Effector memory CD8-positive, alpha-beta T cell (primary cell): ENCODE measurements at places on chromosomes 3 and 15.

DNA sequence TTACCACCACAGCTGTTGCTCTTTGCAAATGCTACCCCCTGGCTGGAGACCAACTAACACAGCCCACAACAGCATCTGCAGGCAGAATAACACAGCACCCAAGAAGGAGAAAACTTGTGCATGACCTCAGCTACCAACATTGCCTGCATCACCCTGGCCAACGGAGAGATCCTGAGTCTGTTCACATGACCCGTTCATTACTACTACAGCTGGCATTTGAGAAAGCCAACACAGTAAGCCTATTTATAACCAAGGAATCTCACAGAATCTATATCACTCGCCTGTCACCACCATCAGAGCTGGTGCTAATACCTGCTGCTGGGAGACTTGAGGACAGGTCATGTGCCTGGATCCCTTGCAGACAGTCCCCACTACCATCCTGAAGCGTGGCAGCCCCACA is 215.2 kb downstream of the POLQ start:
- no peak for DNase-seq

DNA sequence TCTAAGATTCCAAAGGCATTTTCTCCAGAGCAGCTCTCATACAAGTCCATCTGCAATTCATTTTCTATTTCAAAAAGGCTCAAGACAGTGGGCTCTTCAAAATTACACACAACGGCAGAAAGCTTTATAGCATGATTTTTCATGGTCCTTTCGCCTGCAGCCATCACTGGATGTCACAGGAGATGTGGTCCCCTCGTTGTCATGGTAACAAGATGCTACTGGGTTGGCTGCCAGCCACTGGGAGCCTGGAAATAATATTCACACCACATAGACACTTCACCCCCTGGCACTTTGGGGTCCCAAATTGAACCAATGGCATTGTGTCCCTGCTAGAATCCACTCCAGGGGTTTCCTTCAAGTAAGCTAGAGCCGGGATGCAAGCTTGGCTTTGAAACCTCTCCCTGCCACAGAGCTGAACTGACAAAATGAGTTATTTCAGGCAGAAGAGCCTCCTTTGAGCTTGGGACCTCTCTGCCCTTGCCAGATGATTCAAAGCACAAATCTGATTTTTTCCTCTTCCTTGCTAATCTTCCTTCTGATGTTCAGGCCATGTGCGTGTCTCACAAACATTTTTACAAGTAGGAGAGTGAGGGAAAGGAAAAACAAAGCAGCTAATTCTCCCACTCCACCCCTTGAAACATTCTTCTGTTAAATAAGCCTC is 512.6 kb upstream of the ADAMTS9 start:
- no peak for DNase-seq

DNA sequence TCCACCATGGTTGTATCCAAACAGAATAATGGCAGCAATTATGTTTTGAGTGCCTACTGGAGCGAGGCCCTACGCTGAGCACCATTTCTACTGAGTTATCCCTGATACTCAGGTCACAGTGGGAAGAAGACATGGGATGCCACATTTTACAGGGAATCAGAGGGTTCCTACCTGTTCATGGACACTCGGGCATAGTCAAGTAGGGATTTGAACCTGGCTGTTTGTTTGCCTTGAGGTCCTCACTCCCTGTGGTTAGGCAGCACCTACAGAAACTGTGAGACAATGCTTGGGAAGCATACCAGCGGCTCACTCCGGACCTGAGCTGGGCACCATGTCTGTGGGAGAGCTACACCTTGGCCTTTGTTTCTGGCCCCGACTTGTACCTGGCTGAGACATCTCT is 390.4 kb downstream of the LRTM1 start:
- DNase-seq = no peak

DNA sequence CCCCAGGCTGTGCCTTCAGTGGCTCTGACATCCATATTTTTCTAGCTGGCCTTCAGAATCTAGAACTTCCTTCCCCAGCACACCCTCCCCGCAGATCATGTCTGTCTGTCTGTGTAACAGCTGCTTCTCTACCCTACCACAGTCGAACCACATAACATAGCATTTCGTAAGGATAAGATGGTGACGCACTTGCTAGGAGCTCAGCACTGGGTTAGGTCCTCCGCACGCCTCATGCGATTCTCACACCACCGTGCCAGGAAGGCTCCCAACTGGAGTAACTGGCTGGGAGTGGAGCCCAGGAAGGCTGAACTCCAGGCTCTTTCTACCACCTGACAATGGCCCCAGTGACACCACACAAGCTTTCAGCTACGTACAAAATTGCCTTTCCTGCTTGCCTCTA is 168.6 kb downstream of the STT3B start:
- no peak for DNase-seq

GRCh38 chr3:195717852-195718476 is 2.8 kb upstream of the MUC20 start:
- DNase-seq = no peak

GRCh38 chr15:69562564-69562963 is 109.9 kb downstream of the RPLP1 start:
- DNase-seq = no peak

DNA sequence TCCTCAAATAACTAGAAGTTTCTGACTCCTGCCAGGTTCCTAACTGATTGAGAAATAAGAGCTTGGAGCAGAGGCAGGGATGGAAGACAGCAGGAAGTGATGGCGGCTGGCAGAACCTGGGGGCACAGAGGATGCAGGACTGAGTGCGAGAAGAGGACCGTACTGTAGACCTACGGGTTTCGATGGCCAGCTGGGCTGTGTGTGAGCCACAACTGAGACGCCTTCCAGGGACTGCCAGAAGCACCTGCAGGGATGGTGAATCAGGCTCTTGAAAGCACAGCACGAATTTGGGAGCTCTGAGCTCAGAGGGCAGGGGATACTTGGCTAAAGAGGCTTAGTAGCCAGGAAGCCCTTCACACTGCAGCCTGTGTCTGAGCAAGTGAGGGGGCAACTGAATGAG is 165.6 kb downstream of the ABHD5 start:
- DNase-seq = no peak

GRCh38 chr3:187743195-187744141 is 1.8 kb downstream of the BCL6 start:
- DNase-seq = peak; percentile 31

- DNase-seq = no peak
Observed at GRCh38 chr3:148815316-148816110, 12.1 kb upstream of the CPB1 start.

DNA sequence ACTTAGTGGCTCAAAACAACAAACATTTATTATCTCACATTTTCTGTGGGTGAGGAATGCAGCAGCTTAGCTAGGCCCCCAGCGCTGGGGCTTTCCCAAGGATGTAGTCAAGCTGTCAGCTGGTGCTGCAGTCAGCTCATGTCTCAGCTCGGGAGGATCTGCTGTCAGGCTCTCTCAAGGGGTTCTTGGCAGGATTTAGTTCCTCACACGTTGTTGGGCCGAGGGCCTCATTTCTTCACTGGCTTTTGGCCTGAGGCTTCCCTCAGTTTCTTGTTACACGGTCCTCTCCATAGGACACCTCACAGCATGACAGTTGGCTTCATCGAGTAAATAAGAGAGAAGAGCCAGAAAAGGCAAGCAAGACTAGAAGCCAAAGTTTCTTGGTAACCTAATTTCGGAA is 13.7 kb upstream of the U2SURP start:
- no peak for DNase-seq

GRCh38 chr3:43729707-43730414 is 39.1 kb downstream of the ABHD5 start:
- DNase-seq = no peak

DNA sequence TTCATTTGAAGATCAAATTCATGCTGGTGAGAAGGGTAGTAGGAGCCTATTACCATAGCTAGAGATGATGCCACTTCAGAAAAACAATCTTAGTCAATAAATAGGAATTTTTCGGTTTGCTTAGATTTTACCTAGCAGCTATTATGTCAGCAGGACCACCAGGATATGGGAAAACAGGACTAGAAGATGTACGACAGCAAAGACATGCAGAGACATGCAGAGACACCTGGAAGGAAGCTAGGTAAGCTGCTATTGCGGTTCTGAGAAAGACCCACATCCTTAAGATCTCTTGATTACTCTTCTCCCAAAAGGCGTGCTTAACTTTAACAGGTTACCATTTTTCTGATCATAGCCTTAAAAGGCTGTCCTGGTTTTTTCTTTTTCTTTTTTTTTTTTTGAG is 64.8 kb upstream of the THSD4 start:
- no peak for DNase-seq

DNA sequence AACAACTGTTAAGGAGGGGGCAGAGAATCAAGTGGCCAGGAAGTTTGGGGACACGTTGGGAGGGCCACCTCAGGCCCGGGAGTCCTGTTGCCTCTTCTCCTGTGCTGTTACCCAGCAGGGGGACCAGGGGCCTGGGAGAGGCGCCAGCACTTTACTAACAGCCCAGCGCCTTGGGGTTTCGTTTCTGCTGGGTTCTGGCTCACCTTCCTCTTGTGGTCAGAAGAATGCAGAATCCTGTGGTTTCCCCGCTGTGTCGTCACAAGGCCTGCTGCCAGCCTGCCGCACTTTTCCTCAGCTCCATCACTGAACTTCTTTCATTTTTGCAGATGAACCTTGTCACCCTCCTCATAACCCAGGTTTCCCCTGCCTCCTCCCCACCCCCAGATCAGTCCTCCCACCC is 67.7 kb downstream of the SLC30A4 start:
- DNase-seq = peak; percentile 67

GRCh38 chr15:78768096-78768495 is 43.2 kb downstream of the ADAMTS7 start:
- DNase-seq = no peak

DNA sequence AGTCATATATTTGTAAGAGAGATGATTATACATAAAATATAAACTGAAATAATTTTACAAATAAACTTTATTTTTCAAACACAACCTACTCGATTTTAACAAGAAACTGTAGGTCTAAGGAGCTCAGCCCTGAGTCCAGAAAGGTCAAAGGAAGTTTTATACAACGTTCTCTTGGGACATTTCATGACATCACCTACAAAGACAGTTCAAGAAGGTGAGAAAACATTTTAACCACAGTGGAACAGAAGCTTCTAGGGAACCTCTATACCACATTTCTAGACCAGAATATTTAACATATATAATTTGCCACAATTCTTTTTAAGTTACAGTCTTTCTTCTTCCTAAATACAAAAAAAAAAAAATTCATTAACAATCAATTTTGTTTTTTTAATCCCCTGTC is 40.1 kb downstream of the CBLB start:
- DNase-seq = no peak

DNA sequence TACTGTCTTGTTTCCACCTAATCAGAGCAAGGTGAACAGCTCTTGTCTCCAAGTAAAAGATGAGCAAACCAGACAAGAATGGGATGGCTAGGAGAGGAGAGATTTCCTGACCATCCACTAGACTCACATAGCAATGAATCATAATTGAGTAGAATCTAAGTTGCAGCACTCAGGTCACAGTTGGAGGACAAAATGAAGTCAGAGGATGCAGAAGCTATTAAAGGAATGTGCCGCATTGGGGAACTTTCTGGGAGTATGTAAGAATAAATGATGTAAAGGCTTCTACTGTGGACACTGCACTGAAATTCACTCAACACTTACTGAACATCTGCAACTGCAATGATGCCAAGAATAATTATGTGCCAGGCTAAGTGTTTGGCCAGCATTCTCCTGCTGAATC is 217.4 kb upstream of the WNT5A start:
- DNase-seq = no peak

DNA sequence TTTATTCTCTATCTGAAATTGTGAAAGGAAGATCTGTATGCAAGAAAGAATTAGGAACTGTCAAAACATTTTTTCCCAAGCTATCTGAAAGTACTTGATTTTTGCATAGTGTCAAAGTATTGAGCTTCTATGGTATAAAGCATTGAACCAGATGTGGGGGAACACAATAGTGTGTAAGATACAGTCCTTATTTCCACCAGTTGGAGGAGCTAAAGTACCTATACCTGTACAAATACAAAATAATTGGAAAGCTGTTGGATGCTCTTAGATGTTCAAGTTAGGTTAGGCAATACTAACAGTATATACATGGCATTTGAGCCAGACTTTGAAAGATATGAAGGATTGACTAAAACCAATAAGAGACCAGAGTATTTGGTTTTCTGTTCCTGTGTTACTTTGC is 148.4 kb downstream of the B3GALNT1 start:
- no peak for DNase-seq

DNA sequence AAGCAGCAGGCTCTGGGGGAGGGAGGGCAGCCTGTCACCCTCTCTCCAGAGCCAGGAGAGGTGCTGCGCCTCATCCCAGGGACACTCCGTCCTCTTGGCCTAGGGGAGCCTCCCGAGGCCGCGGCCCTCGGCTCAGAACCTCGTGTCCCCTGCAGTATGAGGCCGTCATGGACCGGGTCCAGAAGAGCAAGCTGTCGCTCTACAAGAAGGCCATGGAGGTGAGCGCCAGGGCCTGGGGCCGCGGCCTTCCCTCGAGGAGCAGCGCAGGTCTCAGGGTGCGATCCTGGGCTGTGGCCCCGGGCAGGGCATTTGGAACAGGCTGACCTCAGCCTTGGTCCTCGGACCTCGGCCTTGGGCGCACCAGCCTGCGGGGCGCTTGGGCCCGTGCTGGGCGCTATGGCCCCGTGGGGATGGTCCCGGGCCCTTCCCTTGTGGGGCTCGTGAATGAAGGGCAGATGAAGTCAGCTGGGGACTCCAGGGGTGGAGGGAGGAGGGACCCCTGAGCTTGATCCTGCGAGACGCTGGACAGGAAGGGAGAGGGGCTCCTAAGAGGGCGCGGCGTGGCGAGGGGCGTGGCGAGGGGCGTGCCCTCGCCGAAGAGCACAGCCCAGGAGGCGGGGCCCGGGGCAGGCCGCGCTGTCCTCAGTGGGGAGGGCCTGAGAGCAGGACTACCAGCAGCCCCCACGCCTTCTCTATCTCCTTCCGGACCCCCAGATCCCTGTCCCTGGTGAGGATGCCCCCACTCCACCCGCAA is 32.9 kb downstream of the PSTPIP1 start:
- no peak for DNase-seq

GRCh38 chr15:38202361-38202760 is 50.3 kb upstream of the SPRED1 start:
- DNase-seq = no peak

DNA sequence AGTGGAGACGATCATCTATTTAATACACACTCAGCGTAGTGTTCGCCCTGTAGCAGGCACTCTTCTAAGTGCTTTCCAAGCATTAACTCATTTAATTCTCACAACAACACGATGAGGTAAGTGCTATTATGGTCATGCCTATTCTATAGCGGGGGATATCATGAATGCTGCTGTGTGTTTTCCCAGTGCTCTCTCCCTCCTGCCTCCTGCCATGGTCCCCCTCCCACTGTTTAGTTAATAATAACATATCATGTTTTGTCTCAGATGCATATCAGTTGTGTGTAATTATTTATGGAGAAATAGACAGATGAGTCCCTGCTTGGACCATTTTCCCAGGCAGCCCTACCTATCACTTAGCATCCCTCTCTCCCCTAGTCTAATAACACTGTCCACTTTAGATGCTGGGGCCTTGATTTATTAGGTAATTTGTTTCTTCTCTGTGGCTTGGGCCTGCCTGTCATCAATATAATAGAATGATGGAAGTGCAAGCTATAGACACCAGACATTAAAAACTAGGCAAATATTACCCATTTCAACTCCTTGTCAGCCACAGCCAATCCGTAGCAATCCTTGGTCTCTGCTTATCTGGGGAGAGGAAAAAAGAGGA is 122.9 kb upstream of the TLE3 start:
- DNase-seq = no peak
